ENCODE measurements at places on chromosomes 2 and 18.
A peak's percentile ranks its signal among the peaks of the same experiment; 100 is the strongest.

- no peak for DNase-seq
These were observed 14.4 kb downstream of the EN1 start for GRCh38 chr2:118832791-118833715.

DNA sequence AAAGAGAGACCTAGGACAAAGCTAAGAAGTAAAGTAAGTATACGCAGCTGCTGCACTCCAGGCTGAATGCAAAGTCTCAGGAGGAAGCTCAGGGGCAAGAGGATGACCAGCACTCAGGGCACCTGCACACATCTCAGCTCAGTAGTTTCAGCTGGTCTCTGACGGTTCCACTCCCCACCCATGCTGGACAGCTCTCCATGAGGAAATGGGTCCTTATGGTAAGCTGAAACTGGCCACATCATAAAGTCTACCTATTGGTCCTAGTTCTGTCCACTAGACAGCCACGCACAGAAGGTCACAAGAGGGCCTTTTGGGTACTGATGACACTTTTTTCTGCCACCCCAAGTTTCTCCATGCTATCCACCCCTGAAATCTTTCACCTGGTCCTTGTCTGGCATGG, 215.3 kb downstream of the TTC32 start:
- DNase-seq = no peak

DNA sequence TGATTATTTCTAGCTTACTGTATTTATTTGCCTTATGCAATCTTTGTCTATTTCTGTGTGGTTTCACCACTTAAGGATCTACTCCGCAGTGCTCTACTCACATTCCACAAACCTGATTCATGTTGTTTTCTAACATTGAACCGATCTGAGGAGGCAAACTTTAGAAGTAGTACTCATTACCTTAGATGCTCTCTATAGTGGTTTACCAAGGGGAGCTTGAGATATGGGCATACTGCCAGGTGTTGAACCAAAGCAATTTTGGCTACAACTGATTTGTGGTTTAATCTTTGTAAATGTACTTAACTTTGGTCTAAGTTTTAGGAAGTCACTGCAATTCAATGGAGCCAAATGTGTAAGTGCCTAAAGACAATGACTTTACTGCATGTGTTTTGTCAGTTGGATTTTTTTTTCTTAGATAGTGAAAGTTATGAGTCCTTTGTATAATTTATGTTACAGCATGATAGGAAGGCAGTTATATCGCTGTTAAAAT, 50.1 kb downstream of the MAP2 start:
- DNase-seq = peak; percentile 5

DNA sequence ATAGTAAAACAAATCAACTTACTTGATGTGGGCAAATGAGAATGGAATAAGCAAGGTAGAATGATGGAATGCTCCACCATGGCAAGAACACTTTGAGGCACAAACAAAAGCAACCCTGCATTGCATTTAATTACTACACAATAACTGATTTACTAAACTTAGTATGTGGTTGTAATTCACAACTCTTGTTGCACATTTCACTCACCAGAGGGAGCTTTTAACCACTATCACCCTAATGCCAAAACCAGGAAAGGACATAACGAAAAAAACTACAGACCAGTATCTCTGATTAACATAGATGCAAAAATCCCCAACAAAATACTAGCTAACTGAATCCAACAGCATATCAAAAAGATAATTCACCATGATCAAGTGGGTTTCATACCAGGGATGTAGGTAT, 659.8 kb downstream of the CPS1 start:
- DNase-seq = no peak

GRCh38 chr2:40448476-40449079, 3.3 kb downstream of the SLC8A1 start:
- no peak for DNase-seq

DNA sequence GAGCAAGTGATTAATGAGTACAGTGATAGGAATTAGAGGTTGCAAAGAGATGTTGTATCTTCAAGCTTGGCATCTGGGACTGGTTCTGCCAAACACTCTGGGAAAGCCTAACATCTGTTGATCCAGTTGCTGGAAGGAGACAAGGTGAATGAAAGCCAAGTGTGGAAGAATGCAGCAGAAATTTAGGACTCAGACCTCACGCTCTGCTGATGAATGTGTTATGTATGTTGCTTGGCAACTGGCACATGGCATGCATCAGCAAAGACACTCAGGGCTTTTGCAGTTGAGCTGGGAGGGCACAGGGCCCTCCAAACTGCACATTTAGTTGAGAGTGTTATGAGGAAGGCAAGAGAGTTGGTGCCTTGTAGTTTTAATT, 105.5 kb downstream of the COLEC12 start:
- no peak for DNase-seq

- no peak for DNase-seq
These were observed 76.0 kb upstream of the CELF4 start for GRCh38 chr18:37641573-37641972.

DNA sequence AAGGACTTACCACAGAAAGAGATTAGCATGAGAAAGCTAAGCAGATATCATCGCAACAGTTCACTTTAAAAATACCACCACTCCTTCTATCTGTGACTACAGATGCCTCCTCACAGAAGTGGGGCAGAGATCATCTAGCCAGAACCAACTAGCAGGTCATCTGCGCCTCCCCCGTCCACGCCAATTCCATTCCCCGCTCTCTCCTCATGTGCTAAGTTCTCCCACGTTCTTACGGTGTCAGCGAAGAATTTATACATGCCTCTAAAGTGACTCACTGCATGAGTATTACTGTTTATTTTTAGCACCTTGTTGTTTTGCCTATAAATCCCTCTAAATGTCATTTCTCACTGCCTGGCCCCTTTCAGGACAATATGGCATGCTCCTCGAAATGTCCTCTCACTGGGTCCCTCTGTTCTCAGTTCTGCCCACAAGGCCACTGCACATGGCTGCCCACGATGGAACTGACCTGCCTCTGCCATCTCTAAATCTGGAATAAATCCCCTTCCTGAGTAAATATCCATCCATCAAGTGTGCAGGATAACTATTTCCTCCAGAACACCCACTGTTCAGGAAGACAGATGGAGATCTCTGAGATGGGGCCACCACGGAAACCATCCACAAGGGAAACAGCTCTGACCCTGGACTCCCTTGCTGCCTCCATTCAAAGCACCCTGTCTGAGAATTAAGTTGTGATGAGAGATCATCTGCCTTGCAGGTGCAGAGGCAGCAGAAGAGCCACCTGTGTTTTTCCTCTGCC, 137.7 kb downstream of the IRS1 start:
- DNase-seq = no peak

DNA sequence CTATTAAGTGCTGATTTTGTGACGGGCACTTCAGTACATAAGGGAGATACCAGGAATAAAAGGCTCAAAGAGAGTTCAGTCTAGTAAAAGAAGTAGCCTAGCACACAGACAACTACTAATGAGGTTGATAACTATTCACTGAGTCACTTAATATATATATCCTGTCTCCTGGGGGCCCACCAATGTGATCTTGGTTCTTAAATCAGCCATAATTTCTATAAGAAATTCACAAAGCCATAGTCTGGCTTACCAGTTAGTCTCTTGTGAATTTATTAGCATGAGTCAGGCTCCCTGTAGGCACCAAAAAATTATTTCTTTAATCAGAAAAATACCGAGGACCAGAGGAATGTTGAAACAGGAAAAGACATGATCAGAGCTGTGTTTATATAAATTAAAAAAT, 10.4 kb downstream of the KCNE4 start:
- no peak for DNase-seq

DNA sequence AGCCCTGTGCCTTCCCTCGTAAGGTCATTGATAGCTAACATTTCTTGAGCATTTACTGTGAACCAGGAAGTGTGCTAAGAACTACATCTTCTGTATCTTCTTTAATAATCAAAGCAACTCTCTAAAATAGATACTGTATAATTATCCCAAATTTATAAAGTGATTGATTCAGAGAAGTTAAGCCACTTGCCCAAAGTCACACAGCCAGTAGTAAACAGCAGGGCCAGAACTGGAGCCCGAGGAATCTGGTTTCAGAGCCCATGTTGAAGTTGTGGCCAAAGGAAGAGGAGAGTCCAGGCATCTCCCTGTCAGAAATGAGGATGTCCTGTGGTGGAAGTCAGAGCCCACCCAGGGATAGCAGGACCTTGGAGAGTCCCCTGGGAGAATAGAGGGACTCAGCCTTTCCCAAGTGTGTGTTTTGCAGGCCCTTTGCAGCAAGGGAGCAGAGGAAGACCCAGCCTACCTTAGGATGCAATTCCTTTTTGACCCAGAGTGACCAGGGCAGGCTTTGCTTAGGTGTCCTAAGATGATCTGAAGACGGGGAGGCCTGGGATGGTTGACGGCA, 134.2 kb downstream of the DYSF start:
- DNase-seq = no peak

GRCh38 chr2:111035830-111036441, 84.8 kb upstream of the BCL2L11 start:
- no peak for DNase-seq

GRCh38 chr2:237432484-237433092, 18.6 kb upstream of the COL6A3 start:
- DNase-seq = peak; percentile 68

DNA sequence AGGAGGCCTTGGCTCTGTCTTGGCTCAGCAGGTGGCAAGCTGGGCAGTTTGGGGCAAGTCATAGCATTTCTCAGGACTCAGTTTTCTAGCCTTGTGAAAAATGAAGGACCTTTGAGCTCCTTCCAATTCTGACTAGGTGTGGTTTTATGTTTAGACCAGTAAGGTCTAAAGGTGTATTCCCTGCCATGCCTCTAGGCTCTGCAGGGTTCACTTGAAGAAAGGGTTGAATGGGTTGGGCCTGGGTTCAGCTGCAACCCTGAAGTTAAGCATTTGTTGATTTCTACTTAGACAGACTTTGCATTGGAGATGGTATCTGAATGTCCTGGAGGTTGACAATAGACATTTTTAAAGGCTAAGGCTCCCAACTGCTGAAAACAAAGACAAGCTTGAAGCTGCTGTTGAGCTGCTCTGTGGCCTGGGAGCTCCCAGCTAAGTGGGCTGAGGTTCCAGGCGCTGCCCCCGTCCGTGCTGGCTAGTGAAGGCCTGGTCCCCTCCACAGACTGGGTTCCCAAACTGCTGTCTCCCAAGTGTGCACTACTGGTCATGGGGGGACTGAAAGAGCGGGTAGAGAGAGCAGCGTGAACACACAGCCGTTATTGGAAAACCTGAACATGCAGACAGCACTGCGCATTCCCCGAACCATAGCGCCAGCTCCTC, 100.7 kb upstream of the SMAD7 start:
- no peak for DNase-seq

GRCh38 chr2:64649013-64649484, 4.7 kb downstream of the SERTAD2 start:
- DNase-seq = no peak

DNA sequence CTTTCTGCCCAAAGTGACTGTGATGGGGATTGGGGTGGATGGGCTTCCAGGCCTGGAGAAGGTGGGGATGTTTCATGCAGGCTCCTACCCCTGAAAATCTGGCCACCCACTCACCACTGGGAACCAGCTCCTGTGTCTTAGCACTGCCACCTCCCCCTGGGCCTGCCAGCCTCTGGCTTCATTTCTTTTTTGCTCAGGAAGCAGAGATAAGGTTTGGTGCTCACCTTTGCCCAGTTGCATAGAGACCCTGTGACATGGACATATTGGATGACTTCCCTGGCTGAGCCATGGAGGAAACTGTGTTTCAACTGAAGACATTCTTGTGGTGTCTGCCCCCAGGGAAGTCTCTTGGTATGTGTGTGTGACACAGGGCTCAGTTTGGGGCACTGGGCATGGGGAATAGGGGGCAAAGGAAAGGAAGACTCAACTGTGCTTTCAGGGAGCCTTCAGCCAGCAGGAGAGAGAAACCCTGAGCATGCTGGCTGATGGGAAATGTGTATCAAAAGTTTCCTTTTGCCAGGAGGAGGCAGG, 16.7 kb downstream of the CTIF start:
- DNase-seq = no peak

DNA sequence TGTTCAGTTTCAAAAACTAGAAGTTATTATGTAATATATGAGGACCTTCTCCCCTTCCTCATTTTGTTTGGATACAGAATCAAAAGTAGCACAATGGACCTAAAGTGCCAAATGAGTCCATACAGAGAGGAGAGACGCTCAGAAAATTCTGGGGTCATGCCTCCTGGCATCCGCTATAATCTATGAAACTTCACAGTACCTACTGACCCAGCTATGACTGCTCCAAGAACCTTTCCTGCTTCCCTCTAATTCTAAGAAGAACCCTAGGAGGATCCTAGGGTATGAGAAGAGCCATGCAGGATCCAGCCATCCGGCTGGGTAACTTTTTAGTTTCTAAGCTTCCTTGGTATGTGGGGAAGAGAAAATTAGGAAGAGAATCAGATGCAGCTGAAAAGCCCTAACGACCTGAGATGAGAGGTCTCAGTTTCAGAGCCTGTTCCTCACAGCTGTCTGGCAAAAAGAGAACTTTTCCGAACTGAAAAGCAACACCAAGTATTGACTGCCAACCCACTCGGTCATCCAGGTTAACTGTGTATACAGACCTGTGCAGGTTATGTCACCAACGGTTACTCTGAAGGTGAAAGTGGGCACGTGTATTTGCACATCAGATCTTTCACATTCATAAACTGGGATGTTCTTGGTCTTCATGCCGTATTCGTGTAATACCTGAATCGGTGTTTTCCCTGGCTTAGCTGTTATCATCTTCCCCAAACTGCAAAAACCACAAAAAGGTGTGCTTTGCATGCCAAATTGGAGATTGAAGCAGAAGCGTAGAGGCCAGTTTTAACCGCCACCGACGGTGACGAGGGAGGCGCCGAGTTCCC, 1.1 kb downstream of the PRKRA start:
- DNase-seq = no peak

DNA sequence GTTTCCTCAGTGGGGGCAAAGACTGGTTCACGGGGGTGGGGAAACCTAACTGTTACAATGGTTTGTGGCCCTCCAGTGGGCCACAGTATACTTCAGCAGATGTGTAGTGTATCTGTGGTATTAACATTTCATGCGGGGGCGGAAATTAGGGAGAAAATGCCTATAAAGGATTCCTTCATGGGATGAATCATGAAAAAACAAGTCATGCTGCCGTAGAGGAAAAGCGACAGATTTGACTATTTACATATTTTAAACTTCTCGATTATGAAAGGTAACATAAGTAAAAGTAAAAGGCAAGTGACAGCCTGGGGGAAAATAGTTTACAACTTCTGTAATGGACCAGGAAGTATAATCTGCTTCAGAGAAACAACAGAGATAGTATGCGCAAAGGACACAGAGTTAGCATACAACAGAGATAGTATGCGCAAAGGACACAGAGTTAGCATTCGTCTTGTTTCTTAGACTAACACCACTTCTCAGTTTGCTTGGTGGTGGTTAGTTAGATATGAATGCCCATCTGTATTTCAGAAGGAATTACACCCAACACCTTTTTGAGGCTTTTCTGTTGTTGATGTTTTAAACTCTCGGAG, 41.1 kb downstream of the MRPS9 start:
- no peak for DNase-seq

- DNase-seq = no peak
These were observed 956.4 kb downstream of the CPS1 start for GRCh38 chr2:211512806-211513205.

DNA sequence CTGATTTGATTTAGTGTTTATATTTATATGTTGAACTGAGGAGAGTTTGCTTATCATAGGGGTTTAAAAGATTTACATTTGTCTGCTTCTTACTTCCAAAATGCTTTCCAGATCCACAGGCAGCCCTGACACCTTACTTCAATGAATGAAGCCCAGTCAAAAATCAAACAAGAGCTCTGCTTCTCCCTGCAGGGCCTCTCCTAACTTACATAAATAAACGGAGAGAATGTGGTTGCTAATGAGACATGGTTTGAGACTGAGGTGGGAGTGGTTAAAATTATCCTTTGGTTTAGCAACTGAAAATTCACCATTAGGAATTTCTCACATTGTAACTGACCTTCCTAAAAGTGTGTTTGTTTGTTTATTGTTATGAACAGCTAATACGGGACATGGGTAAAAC, 612.3 kb upstream of the FANCL start:
- DNase-seq = no peak

Measured in naive thymus-derived CD4-positive, alpha-beta T cell (primary cell).